Breast epithelium (tissue), 4 donors: ENCODE measurements at places on chromosomes 12 and 14. TPM values are rescaled to one million over a fixed set of nuclear protein-coding genes. Genes with fewer than 3 reads are reported as not detected.
A peak's percentile ranks its signal among the peaks of the same experiment; 100 is the strongest.

- H3K27ac ChIP-seq, result no peak overlapping the region
- DNase-seq, result no peak
- H3K4me3 ChIP-seq, result no peak overlapping the region
- H3K27me3 ChIP-seq, result no peaks in the 10 kb centered on the region
Measured at GRCh38 chr14:38124506-38124905, 83.2 kb upstream of the SSTR1 start.

- no peaks in the 10 kb centered on the region for H3K4me1 ChIP-seq
- H3K27me3 ChIP-seq, result no peaks in the 10 kb centered on the region
- H3K4me3 ChIP-seq, result no peak overlapping the region
- H3K27ac ChIP-seq, result no peak overlapping the region
Measured at GRCh38 chr14:56040121-56040520, 78.1 kb upstream of the PELI2 start.

The MIPOL1 gene
- 48.8 TPM for total RNA-seq

- H3K27ac ChIP-seq, result no peak overlapping the region
- H3K4me1 ChIP-seq, result no peaks in the 10 kb centered on the region
- no peak overlapping the region for H3K4me3 ChIP-seq
- DNase-seq, result no peak
- H3K27me3 ChIP-seq, result no peaks in the 10 kb centered on the region
Measured at GRCh38 chr14:63524537-63525155, 18.5 kb downstream of the PPP2R5E start.

DNA sequence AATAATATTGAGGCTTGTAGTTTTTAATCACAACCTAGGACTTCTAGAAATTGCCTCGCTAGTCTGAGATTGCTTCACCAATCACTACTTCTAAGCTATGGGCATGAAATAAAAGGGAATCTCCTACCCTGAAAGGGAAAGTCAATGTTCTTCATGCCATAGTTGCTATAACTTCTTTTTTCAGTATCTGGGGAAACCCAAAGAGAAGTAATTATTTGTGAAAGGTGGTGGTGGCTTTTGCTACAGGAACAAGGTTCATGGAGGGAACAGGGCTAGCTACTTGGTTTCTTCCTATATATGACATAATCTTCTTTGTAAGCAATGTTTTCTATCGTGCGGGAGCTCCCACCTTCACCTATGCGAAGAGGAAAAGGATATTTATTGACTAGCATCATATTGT lies 61.6 kb upstream of the DNM1L start:
- no peak for DNase-seq
- H3K4me1 ChIP-seq, result no peaks in the 10 kb centered on the region
- no peak overlapping the region for H3K27ac ChIP-seq
- H3K4me3 ChIP-seq, result no peak overlapping the region
- no peaks in the 10 kb centered on the region for H3K27me3 ChIP-seq
- H3K36me3 ChIP-seq, result no peaks in the 10 kb centered on the region

DNA sequence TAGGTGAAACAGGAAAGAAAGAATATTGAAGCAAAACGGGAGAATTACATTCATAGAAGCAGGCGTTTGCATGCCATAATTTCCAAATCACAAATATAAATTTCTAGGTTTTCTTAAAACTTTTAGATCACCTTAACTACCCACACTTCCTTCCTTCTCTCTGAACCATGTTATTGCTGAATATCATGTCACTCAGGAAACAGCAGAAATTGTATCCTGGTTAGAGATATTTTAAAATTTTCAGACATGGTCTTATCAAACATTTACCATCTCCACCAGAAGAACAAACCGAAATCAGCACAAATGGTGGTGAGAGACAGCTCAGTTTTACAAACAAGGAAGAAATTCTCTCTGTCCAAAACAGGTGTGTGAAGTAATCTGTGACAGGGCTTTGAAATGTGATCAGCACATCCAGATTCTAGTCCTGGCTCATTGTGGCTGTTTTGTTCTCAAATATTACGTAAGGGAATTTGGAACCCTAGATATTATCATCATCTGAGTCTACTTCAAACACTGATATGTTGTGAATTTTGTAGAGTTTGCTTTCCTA lies 16.3 kb downstream of the TESPA1 start:
- H3K4me3 ChIP-seq, result no peak overlapping the region
- no peak overlapping the region for H3K27ac ChIP-seq
- no peaks in the 10 kb centered on the region for H3K36me3 ChIP-seq

DNA sequence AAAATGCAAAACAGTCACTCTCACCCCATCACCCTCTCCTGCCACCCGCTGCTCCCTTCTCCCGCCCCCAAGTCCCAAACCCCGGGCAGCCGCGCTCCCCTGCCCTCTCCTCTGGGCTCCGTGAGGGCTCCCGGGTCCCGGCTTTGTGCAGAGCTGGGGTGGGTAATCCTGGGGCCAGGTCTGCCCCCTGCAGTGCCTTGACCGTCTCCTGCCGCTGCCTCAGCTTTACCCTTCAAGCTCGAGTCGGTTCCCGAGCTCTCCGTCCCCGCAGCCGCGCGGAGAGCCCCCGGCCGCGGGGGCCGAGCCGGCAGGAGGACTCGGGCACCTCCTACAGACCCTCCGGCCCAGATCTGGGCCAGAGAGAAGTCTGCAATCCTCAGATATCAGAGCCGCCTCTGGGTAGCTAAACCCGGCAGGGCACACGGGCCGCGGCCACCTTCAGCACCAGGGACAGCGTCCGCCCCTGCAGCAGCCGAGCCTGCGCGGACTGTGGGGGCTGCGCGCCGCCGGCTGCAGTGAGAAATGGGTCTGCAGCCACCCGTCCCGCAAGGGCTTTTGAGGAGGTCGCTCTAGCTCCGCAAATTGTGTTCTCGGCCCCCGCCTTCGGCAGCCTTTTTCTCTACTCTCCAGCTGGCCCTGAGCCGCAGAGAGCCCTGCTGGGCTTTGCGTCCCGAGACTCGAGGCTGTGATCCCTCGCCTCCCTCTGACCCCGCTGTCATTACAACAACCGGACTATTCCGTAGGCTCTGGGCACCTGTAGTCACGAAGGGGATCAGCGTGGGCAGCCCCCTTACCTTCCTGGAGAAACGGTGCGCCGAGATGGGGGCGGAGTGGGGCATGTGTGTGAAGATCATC lies 1.2 kb downstream of the PRMT8 start:
- H3K27me3 ChIP-seq, result peaks cover 75% of the 10 kb centered on the region
- no peaks in the 10 kb centered on the region for H3K36me3 ChIP-seq
- H3K4me3 ChIP-seq, result no peak overlapping the region
- H3K4me1 ChIP-seq, result no peaks in the 10 kb centered on the region
- DNase-seq, result peak; percentile 57

The CCDC88C gene
- 5.8 TPM for total RNA-seq

DNA sequence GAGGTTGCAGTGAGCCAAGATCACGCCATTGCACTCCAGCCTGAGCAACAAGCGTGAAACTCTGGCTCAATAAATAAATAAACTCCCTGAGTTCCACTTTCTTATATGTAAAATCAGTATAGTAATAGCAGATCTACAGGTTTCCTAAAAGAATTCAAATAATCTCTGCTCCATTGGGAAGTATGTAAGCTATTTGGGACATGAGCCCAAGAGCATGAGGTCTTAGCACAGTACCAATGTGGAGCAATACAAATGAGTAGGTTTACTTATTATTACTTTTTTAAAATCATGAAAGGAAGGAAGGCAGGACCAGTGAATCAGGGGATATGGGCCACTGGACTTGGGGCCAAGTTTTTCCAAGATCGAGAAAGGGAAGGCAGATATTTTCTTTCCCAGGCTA lies 216.9 kb upstream of the DIO2 start:
- no peak overlapping the region for H3K4me3 ChIP-seq
- DNase-seq, result no peak
- H3K27ac ChIP-seq, result no peak overlapping the region

The ESPL1 gene
- 1.2 TPM for total RNA-seq

DNA sequence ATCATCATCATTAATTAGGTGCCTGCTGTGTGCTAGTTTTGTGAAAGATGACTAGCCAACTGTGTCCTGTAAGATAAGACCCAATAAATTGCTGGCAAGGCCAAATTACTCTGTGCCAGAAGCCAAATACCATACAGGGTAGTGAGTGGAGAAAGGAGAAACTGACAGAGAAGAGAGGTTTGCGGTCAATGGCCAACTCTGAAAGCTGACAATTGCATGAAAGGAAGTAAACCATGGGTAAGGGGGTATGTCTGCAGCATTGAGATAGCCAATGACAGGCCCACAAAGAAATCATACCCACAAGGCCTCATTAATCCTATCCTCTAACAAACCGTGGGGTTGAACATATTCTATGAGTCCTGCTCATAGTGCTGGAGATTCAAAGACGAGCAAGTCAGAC lies 236.6 kb upstream of the CCDC196 start:
- H3K4me1 ChIP-seq, result no peaks in the 10 kb centered on the region
- H3K27ac ChIP-seq, result no peak overlapping the region
- DNase-seq, result no peak
- H3K4me3 ChIP-seq, result no peak overlapping the region
- H3K27me3 ChIP-seq, result no peaks in the 10 kb centered on the region

The OTUB2 gene
- 1.6 TPM for total RNA-seq

- H3K4me3 ChIP-seq, result no peak overlapping the region
- no peak for DNase-seq
- no peaks in the 10 kb centered on the region for H3K27me3 ChIP-seq
- H3K36me3 ChIP-seq, result no peaks in the 10 kb centered on the region
- no peak overlapping the region for H3K27ac ChIP-seq
Measured at GRCh38 chr12:85617307-85618091, 218.7 kb downstream of the RASSF9 start.

GRCh38 chr14:55530464-55530863 lies 49.5 kb upstream of the KTN1 start:
- no peaks in the 10 kb centered on the region for H3K27me3 ChIP-seq
- no peaks in the 10 kb centered on the region for H3K36me3 ChIP-seq
- H3K4me1 ChIP-seq, result no peaks in the 10 kb centered on the region
- no peak overlapping the region for H3K4me3 ChIP-seq
- DNase-seq, result peak; percentile 32

GRCh38 chr14:70640938-70641547 lies 673 bp upstream of the TTC9 start:
- H3K4me3 ChIP-seq, result peak overlapping the region; percentile 90
- no peaks in the 10 kb centered on the region for H3K36me3 ChIP-seq
- no peaks in the 10 kb centered on the region for H3K27me3 ChIP-seq
- no peaks in the 10 kb centered on the region for H3K4me1 ChIP-seq
- DNase-seq, result no peak

DNA sequence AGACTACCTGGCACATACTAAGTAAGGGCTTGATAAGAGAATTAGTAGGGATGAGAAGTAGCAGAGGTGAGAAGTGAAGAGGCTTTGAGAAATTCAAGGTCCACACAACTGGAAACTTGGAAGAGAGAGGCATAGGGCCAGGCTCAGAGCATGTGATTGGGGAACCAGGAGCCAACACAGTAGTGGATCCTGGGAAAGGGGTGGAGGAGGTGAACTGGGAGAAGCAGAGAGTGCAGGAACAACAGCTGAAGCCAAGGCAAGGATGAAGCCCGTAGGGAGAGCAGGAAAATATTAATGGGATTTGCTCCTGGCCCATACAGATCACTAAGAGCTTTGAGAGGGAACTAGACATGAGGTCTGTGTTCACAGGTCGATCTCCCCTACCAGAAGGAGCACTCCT lies 1.4 kb upstream of the ITGB7 start:
- H3K36me3 ChIP-seq, result peaks cover 12% of the 10 kb centered on the region
- no peaks in the 10 kb centered on the region for H3K4me1 ChIP-seq
- H3K27ac ChIP-seq, result no peak overlapping the region
- H3K4me3 ChIP-seq, result no peak overlapping the region
- no peak for DNase-seq

The MARS1 gene
- 60.2 TPM for total RNA-seq

- H3K4me3 ChIP-seq, result no peak overlapping the region
- no peaks in the 10 kb centered on the region for H3K4me1 ChIP-seq
- no peaks in the 10 kb centered on the region for H3K27me3 ChIP-seq
Measured at GRCh38 chr14:96098309-96098998, 59.3 kb downstream of the C14orf132 start.

GRCh38 chr12:116943419-116944372 lies 32.9 kb downstream of the FBXW8 start:
- no peak for DNase-seq
- H3K27ac ChIP-seq, result no peak overlapping the region
- no peaks in the 10 kb centered on the region for H3K27me3 ChIP-seq
- no peaks in the 10 kb centered on the region for H3K4me1 ChIP-seq
- H3K36me3 ChIP-seq, result peaks cover 4% of the 10 kb centered on the region
- no peak overlapping the region for H3K4me3 ChIP-seq

The NELL2 gene
- total RNA-seq, result 10.1 TPM

GRCh38 chr14:91520138-91520537 lies 10.0 kb upstream of the PPP4R3A start:
- H3K36me3 ChIP-seq, result no peaks in the 10 kb centered on the region
- DNase-seq, result no peak
- H3K4me1 ChIP-seq, result no peaks in the 10 kb centered on the region

DNA sequence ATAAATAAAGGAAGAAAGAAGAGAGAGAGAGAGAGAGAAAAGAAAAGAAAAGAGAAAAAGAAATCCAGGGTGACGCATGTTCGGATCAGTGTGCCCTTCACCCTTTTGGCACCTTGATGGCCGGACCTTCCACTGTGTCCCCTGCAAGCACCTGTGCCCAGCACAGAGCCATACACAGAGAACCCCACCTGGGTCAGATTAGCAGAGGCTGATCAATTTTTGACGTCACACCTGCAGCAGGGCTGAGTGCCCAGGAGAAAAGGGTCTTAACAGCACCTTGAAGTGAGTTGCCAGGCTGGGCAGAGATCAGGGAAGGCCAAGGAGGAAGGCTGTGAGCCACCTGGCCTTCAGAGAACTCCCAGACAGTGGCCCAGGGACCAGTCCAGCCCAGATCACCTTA lies 114.4 kb downstream of the CALM1 start:
- no peaks in the 10 kb centered on the region for H3K27me3 ChIP-seq
- peaks cover 23% of the 10 kb centered on the region for H3K4me1 ChIP-seq
- no peak overlapping the region for H3K4me3 ChIP-seq
- DNase-seq, result no peak

GRCh38 chr14:49494836-49495235 lies 91.3 kb downstream of the RPS29 start:
- H3K27me3 ChIP-seq, result no peaks in the 10 kb centered on the region
- H3K27ac ChIP-seq, result no peak overlapping the region
- H3K4me1 ChIP-seq, result no peaks in the 10 kb centered on the region

GRCh38 chr12:55702861-55703260 lies 4.8 kb downstream of the ITGA7 start:
- no peak for DNase-seq
- no peak overlapping the region for H3K27ac ChIP-seq
- no peak overlapping the region for H3K4me3 ChIP-seq

- H3K27me3 ChIP-seq, result no peaks in the 10 kb centered on the region
- peaks cover 8% of the 10 kb centered on the region for H3K4me1 ChIP-seq
- DNase-seq, result no peak
- no peak overlapping the region for H3K27ac ChIP-seq
- no peak overlapping the region for H3K4me3 ChIP-seq
- no peaks in the 10 kb centered on the region for H3K36me3 ChIP-seq
Measured at GRCh38 chr12:92558215-92558773, 144.5 kb upstream of the PLEKHG7 start.

The PRPH gene
- not detected for total RNA-seq

DNA sequence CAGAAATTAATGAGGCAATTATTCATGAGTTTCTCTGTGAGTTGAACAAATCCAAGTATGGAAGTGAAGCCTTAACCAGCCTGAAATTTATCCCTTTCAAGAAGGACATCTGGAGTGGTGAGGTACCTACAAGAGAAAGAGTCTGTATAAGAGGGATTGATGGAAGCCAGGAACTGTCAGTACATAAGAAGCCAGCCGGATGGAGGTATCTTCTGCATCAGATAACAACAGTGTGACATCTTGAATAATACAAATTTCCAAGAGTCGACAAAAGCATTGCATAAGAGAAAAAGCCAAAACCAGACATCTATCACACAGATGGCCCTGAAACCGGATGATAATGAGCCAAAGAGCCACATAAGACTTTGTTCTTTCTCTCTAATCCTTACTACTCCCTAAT lies 781.2 kb downstream of the FLRT2 start:
- no peak overlapping the region for H3K27ac ChIP-seq
- no peaks in the 10 kb centered on the region for H3K36me3 ChIP-seq
- DNase-seq, result no peak
